ENCODE measurements at places on chromosomes 11 and 22.

DNA sequence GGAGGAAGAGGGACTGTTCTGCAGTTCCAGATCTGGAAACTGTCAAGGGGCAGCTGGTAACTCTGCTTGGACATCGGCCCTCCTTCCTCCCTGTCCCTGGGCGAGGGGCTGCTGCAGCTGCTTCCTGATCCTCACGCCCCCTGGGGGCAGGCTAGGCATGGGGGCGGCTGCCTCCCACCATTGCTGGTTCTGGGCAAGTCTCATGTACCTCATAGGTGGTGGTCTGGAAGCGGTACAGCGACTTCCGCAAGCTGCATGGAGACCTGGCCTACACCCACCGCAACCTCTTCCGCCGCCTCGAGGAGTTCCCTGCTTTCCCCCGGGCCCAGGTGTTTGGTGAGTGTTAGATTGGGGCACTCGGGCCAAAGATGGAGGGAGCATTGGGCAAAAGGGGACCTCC, 5.0 kb downstream of the SNX15 start:
- no peak for DNase-seq

DNA sequence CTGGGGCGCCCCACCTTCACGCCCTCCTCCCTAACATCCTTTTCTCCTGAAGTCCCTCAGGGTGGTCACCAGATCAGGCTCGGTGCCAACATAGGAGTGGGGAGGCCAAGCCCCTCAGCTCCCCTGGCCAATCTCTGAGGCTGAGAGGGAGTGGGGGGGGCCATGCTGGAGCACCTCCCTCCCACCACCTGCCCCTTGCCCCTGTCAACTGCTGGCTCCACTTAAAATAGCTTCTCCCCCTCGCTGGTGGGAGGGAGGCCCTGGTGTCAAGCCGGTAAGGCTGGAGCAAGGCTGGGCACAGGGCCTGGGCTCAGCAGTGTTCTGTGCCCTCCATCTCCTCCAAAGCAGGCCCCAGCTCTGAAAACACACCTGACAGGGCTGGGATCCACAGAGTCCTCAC, 4.9 kb downstream of the PLXNB2 start:
- no peak for DNase-seq

GRCh38 chr22:50544746-50545253, 899 bp upstream of the KLHDC7B start:
- DNase-seq = no peak

- DNase-seq = no peak
These were observed 2.3 kb downstream of the PRR33 start for GRCh38 chr11:1889224-1889930.

DNA sequence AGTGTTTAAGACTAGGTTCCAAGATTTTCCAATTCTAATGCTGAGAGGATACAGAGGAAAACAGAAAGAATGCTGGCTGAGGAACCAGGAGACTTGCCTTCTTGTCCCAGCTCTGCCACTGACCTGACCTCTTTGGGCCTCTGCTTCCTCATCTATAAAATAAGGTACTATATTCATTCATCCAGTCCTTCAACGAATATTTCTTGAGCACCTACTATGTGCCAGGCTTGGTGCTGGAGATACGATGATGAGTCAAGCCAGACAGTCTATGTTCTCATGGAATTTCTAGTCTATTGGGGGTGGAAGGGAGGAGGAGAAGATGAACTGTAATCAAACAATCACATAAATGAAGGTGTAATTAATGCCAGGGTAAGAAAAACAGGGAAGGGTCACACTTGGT, 27.8 kb upstream of the UPB1 start:
- DNase-seq = no peak

DNA sequence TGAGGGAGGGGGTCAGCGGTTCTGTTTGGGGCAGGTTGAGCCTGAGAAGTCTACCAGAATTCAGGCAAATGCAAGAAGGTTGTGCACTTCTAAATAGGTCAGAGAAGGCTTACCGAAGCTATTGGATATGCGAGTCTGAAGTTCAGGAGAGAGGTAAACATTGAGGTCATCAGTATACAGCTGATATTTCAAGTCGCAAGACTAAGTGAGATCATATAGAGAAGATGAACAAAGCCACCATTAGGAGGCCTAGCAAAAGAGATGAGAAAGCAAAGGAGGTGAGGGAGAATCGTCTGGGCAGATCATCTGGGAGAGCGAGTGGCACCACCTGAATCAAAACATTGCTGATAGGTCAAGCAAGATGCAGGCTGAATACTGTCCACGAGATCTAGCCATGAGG, 430.6 kb downstream of the BUD13 start:
- no peak for DNase-seq

Data from BE2C (cell line).